ENCODE measurements at places on chromosomes 16 and 17.
A peak's percentile ranks its signal among the peaks of the same experiment; 100 is the strongest.

- DNase-seq: no peak
Observed at GRCh38 chr16:9091867-9092281, 430 bp downstream of the HAPSTR1 start.

GRCh38 chr16:85564277-85565051, 48.7 kb upstream of the GSE1 start:
- DNase-seq: peak; percentile 39

GRCh38 chr16:12291989-12292759, 315.6 kb downstream of the SNX29 start:
- no peak for DNase-seq

- DNase-seq: no peak
Observed at GRCh38 chr16:85449191-85449884, 163.8 kb upstream of the GSE1 start.

GRCh38 chr16:63877401-63877800, 1244.5 kb downstream of the CDH11 start:
- DNase-seq: no peak
